ENCODE measurements at places on chromosomes 12 and 14.

GRCh38 chr12:6192604-6193380, 7.4 kb upstream of the CD9 start:
- DNase-seq, result no peak

DNA sequence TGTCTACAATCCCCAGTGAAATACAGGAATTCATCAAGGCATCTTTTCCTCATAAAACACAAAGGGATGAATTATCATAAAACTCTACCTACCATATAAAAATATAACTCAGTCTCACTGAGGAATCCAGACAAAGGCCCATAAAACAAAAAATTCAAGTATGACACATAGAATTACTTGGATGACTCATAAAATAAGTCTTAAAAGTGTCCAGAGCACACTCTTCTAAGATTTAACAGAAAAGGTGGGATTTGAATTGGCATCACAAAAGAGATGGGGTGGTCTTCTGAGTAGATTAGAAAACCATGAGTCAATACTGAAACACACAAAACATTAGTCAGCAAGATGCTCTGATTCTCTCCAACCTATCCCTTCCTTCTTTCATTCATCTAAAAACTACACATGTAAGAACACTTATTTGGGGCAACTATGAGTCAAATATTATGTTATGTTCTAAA, 202.7 kb upstream of the GARIN6 start:
- no peak for DNase-seq

- no peak for DNase-seq
Observed at GRCh38 chr12:23099604-23100003, 474.6 kb downstream of the ETNK1 start.

DNA sequence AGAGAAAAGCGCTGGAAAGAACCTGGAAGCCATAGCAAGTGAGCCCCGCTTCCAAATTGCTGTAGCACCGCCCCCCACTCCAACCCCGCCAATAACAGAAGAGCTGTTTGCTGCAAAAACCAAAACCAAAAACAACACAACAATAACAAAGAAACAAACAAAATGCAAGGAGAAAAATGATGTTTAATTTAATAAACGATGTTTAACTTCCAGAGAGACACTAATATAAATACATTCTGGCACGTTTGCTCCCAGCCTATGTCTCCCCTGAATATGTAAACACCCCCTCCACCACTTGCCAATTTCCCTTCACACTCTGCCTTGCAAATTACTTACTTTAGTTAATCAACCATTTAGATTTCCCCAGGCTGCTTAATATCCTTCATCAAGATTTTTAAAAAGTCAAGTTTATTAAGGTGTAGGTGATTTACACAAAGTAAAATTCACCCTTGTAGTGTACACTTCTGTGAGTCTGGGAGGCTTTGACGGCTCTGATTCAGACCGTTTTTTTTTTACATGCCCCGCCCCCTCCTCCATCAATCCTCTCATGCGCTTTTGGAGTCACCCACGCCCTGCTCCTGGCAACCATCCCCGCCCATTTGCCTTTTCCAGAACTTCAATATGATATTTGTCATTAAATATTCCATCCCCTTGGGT, 482 bp upstream of the IFI27L2 start:
- no peak for DNase-seq

GRCh38 chr12:64090047-64090446, 132.0 kb downstream of the KICS2 start:
- no peak for DNase-seq

GRCh38 chr14:102826161-102826560, 48.9 kb downstream of the TRAF3 start:
- DNase-seq, result no peak

GRCh38 chr14:24179294-24179960, 7.5 kb downstream of the REC8 start:
- no peak for DNase-seq

GRCh38 chr12:111409780-111410430, 4.2 kb downstream of the SH2B3 start:
- DNase-seq, result no peak

- no peak for DNase-seq
Observed at GRCh38 chr14:88500611-88501010, 54.2 kb downstream of the PTPN21 start.
